ENCODE measurements at places on chromosomes 7 and 10. TPM values are rescaled to one million over a fixed set of nuclear protein-coding genes. Genes with fewer than 3 reads are reported as not detected.

Gene UCMA
- polyA plus RNA-seq = not detected

Gene CCDC3
- polyA plus RNA-seq = 13.5 TPM

DNA sequence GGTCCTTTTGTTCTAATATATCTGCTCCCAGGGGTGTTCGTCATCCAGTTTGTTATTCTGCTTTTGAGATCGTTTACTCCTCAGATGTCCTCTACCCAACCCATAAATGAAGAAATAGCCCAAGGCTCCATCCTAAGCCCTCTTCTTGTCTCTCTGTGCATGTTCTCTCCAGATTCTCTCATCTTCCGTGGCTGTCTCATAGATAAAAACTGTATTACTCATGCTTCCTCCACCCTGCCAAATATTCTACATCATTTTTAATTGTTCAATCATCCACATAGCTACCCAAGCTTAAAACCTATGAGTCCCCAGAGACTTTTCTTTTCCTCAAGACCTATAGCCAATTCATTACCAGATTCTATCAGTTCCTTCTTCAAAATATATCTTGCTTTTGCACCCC is 44.9 kb downstream of the CAV1 start:
- DNase-seq = no peak

Gene ELFN1
- polyA plus RNA-seq = 10.0 TPM

DNA sequence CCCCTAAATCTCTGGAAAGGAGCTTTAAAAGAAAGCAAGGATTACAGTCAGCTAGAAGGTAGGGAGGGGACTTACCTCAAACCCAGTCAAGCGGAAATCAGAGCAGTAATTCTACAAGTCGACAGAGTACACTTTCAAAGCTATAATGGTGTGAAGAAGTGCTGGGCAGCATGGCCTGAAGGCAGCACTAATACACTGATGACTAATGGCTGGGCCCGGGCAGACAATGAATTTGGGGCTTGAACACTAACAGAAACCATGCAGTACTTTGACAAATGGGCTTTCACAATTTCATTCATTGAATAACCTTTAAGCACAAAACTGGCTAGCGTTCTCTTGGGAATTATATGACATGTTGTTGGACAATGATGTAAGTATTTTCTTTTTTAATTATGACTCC is 4.7 kb downstream of the GLI3 start:
- DNase-seq = no peak

GRCh38 chr10:98997596-98997995 is 238.1 kb downstream of the HPSE2 start:
- DNase-seq = no peak

Gene IFIT2
- polyA plus RNA-seq = 8.8 TPM

GRCh38 chr10:119189811-119190282 is 11.2 kb upstream of the PRDX3 start:
- DNase-seq = no peak

DNA sequence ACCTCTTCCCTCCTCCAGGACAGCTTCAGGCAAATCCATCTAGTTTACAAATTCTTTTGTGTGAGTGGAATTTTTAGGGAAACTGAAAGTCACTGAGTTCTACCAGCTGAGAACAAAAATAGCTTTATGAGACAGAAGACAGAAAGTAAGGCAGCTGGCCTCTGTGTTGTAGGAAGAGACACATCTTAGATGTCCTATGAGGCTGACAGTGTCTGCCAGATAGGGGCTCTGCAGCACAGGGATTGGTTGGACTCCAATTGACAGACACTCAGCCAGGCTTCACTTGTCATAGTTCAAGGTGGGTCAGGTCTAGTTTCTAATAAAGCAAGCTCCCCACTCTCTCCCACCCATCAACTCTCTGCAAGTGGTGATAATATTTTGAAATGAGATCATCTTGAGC is 574.9 kb downstream of the CCSER2 start:
- no peak for DNase-seq

DNA sequence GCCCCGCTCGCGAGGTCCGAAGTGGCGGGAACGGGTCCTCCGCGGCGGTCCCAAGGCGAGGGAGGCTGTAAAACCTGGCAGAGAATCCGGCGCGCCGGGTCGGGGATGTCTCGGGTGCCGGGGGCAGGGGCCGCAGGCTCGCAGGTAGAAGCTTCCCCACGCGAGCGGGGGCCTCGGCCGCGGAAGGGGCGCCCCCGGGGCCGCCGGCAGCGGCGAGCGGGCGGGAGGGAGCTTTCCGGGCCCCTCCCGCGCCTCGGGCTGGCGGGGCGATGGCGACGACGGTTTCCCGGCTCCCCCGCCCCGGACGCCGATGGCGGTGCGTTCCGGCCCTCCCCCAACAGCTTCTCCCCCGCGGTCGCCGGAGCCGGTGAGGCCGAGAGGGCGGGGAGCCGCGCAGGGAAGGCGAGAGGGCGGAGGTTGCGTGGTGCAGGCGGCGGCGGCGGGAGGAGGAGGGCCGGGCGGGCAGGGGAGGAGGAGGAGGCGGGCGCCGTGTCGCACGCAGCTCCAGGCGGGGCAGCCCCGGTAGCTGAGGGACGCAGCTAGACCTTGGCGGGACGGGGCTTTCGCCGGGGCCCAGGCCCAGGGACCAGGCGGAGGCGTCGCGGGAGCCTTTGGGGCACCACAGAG is at the start of gene CUL1:
CUL1 (plus strand) TSS at position 507 of the 627 bp plus-strand sequence. CDS start 31,220 bp downstream, outside the sequence.
- DNase-seq = peak; percentile 64

- DNase-seq = no peak
These were observed 192.8 kb upstream of the AKR1E2 start for GRCh38 chr10:4633186-4633585.

Gene NUPR2
- 2.4 TPM for polyA plus RNA-seq

GRCh38 chr7:80729591-80730320 is 91.3 kb downstream of the CD36 start:
- DNase-seq = no peak

- DNase-seq = no peak
These were observed 22.3 kb downstream of the SMURF1 start for GRCh38 chr7:99121496-99122021.

DNA sequence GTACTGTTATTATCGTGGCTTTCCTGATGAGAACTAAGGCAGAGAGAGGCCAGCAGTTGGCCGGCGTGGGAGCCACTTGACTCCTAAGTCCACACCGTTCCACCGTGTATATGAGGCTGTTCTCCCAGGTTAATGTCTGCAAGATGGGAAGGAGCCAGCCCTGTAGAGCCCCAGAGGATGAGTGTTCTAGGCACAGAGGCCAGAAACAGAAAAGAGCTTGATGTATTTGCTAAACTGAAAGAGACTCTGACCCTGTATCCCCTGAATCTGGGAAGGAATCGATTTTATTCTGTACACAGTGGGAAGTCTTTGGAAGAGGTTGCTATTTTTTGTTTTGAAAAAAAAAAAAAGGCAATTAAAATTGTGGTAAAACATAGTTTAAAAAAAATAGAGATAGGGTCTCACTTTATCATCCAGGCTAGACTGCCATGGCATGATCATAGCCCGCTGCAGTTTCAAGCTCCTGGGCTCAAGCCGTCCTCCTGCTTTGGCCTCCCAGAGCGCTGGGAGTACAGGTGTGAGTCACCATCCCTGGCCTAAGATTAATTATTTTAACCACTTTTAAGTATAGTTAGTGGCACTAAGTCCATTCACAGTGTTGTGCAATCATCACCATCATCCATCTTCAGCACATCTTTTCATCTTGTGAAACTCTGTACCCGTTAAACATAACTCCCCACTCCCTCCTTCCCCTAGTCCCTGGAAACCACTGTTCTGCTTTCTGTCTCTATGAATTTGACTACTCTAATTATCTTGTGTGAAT is 348.8 kb downstream of the SDK1 start:
- DNase-seq = no peak

Gene ZCWPW1
- 5.9 TPM for polyA plus RNA-seq

GRCh38 chr7:133056370-133057238 is 25.3 kb downstream of the CHCHD3 start:
- DNase-seq = no peak

Gene CYP2C18
- polyA plus RNA-seq = 0.34 TPM

- DNase-seq = no peak
These were observed 402.6 kb downstream of the NEBL start for GRCh38 chr10:20494474-20494873.

GRCh38 chr10:58239561-58240169 is 28.0 kb downstream of the IPMK start:
- DNase-seq = no peak

Gene VOPP1
- polyA plus RNA-seq = 56.9 TPM

DNA sequence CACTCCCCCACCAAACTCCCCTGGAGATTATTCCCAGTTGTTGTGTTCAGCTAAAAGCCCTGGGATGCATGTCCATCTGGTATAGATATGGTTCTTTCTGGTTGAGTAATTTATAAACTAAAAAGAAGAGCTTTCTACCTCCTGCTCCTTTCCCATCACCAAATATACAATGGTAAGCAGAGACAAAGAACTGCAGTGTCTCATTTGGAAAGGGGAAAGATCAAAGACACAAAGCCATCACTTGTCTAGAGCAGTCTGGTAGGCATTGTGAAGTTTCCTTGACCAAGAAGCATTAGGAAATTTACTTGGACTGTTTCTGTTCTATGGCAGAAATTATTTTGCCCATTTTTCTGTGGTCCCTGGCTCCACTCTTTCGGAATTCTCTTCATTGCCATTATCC is 24.9 kb upstream of the PANK1 start:
- DNase-seq = no peak

Gene NPC1L1
- polyA plus RNA-seq = 2.5 TPM

Gene RARRES2
- 37.9 TPM for polyA plus RNA-seq

DNA sequence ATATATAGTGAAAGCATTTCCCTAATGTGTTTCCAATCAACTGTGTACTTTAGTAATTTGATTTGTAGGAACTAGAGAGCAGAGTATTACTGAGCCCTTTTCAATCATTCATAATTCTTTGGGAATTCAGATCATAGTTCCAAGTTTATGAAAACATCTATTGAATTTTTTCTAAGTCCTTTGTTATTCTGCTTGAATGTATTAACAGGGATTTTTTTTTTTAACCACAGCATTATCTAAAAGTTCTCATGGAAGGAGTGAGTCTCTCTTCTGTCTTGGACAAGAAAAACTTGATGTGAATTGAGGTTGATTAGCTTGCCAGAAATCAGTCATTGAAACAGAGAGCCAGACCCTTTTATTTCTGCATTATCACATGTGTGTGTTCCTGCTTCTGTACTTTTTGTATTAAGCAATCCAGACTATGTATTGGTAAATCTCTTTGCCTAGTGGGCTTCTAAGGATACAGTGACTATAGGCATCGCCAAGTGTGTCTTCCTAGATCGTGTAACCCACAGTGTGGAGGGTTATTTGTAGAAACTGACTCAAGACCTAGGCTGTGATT is 59.9 kb downstream of the BMPER start:
- DNase-seq = no peak

DNA sequence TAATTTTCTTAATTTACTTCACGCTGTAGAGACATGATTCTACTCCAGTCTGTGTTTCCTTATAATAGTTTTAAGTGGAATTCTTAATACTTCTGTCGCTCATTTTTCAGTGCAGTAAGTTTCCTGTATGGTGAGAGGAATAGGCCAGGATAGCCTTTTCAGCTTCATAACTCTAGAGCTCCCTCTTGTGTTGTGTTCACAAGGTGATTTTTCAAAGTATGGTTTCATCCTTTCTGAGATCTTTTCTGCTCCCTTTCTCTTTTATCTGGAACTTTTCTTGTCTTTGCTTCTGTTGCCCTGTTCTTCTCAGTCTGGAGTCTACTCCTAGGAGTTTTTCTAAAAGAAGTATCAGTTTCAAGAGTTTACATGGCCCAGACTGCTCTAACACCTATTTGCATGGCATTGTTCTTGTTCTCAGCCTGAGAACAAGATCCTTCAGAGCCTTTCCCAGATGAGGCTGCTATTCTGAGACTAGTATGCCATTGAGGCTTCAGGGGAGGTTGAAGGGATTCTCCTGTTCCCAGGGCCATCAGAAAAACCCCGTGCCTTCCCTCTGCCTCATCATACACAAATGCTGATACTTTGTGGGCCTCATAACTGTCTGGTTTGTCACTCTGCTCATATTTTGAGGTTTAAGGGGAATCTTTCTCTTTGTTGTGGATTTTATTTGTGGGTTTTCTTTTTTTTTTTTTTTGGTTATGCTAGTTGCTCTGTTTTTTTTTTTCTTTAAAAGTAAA is 21.8 kb downstream of the NET1 start:
- DNase-seq = no peak

- no peak for DNase-seq
These were observed 48.1 kb downstream of the CD36 start for GRCh38 chr7:80686576-80686975.

All from renal cortex interstitium (tissue), 15 donors.